ENCODE measurements at places on chromosomes 11 and 22. TPM values are rescaled to one million over a fixed set of nuclear protein-coding genes. Genes with fewer than 3 reads are reported as not detected.

The SYCE3 gene
- total RNA-seq = not detected

The TMPRSS6 gene
- not detected for total RNA-seq

The TRIM51 gene
- not detected for total RNA-seq

The TPBGL gene
- 0.33 TPM for total RNA-seq

The CYB5R2 gene
- 2.6 TPM for total RNA-seq

The SERPINH1 gene
- total RNA-seq = 155 TPM

DNA sequence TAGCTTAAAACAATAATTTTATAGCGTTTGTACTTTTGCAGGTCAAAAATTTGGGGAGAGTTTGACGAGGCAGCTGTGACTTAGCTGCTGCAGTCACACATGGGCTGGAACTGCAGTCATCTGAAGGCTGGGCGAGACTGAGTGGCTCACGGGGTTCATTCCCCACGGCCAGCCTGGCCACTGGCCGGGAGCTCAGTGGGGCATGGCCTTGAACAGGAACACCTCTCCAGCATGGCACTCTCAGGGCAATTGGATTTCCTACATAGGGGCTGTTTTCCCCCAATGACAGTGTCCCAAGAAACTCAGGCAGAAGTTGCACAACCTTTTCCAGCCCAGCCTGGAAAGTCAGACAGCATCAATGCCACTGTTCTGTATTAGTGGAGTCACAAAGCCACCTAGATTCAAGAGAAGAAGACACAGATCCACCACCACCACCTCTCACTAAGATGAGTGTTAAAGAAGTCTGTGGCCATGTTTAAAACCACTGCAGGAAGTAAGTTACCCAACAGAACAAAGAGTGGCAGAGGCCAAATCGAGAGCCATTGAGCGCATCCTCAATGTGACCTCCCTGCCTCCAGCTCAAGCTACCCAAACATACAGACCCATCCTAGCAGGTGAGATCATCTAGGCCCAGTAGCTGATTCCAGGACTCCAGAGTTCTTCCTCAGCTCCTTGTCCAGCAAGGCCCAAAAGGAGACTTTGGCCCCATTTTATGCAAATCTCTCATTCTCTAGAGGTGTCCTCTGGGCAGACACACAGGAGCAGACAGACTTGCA is 618.7 kb upstream of the CADM1 start:
- no peaks in the 10 kb centered on the region for H3K27me3 ChIP-seq
- H3K27ac ChIP-seq = no peak overlapping the region
- no peak overlapping the region for H3K4me3 ChIP-seq
- H3K4me1 ChIP-seq = no peaks in the 10 kb centered on the region
- no peak for DNase-seq
- no peaks in the 10 kb centered on the region for H3K36me3 ChIP-seq

DNA sequence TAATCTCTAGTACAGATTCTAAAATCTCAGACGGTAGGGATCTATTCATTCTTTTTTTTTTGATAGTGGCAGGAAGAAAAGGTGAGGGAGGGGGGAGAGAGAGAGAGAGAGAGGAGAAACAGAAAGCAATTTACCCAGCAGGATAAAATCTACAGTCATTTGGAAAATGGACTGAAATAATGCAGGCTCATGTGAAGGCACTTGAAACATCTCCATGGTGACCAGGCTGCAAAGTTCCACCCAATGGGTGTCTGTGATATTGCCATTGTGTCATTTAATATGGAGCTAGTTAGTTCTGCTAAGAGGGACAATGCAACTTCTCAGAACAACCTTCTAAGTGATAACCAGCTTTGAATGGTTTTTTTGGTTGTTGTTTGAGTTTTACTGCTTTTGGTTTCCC is 165.2 kb upstream of the RAG2 start:
- no peaks in the 10 kb centered on the region for H3K36me3 ChIP-seq
- H3K27me3 ChIP-seq = no peaks in the 10 kb centered on the region
- H3K4me3 ChIP-seq = no peak overlapping the region
- no peak overlapping the region for H3K27ac ChIP-seq
- no peak for DNase-seq

- no peaks in the 10 kb centered on the region for H3K36me3 ChIP-seq
- no peak for DNase-seq
- no peak overlapping the region for H3K4me3 ChIP-seq
- H3K27me3 ChIP-seq = no peaks in the 10 kb centered on the region
These were observed 19.4 kb upstream of the SIK2 start for GRCh38 chr11:111582881-111583280.

GRCh38 chr22:49825436-49825835 is 2.2 kb downstream of the BRD1 start:
- peaks cover 56% of the 10 kb centered on the region for H3K4me1 ChIP-seq
- DNase-seq = no peak
- H3K4me3 ChIP-seq = peak overlapping the region; percentile 83
- H3K27ac ChIP-seq = peak overlapping the region; percentile 86
- peaks cover 23% of the 10 kb centered on the region for H3K36me3 ChIP-seq
- no peaks in the 10 kb centered on the region for H3K27me3 ChIP-seq

DNA sequence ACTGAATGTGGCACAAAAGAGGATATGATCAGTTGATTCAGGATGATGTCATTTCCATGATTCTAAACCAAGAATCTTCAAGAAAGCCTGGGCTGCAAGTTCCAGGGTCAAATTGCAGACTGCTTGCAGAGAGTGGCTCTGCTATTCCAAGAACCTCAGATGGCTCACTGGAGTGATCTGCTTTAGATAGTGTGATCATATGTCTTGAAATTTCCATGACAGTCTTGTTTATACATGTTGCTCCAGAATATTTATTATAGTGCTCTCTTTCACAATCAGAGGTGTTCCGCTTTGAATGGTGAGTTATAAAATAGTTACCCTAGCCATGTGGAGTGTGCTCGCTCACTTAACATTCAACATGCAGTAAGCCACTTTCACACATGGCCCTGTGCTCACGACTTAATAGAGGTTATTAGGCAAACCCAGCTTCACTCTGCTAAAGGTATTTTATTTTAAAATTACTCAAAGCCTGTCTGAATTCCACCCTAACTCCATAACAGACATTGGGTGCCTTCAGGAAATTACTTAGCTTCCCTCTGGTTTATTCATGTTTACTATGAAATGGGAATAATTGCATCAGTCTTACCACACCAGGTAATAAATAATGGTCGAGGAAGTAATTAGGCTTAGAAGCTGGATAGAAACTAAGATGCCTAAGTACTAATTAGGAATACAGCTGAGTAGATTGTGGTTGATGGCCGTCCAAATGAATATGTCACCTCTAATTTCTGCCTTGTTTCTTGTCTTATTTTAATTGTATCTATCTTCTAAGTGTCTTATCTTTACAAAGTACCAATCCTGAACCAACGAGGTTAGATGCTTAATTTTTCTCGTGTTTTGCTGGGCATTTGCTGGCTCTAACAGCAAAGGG is 187.9 kb downstream of the ETS1 start:
- no peak overlapping the region for H3K4me3 ChIP-seq
- no peaks in the 10 kb centered on the region for H3K36me3 ChIP-seq
- H3K4me1 ChIP-seq = peaks cover 43% of the 10 kb centered on the region

GRCh38 chr11:102495161-102496042 is 35.1 kb downstream of the MMP7 start:
- no peak overlapping the region for H3K4me3 ChIP-seq
- no peaks in the 10 kb centered on the region for H3K27me3 ChIP-seq
- no peak for DNase-seq
- no peaks in the 10 kb centered on the region for H3K36me3 ChIP-seq

DNA sequence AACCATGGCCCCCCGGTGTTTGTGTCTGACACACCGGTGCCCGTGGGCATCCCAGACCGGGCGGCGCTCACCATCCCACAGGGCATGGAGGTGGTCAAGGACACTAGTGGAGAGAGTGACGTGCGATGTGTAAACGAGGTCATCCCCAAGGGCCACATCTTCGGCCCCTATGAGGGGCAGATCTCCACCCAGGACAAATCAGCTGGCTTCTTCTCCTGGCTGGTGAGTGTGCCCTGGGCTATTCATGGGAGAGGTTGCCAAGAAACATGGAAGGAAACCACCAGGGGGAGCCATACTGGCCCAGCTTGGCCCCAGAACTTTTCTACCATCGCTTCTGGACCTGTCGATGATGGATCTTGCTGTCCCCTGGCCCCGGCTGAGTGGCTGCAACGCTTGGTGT is 36.5 kb downstream of the PRDM11 start:
- peaks cover 34% of the 10 kb centered on the region for H3K4me1 ChIP-seq
- no peak overlapping the region for H3K4me3 ChIP-seq
- DNase-seq = peak; percentile 65
- no peaks in the 10 kb centered on the region for H3K27me3 ChIP-seq
- H3K27ac ChIP-seq = peak overlapping the region; percentile 91

GRCh38 chr11:27274854-27275395 is 88.1 kb downstream of the CCDC34 start:
- H3K4me3 ChIP-seq = no peak overlapping the region
- DNase-seq = no peak
- no peaks in the 10 kb centered on the region for H3K27me3 ChIP-seq
- H3K27ac ChIP-seq = no peak overlapping the region

- H3K4me3 ChIP-seq = no peak overlapping the region
- no peaks in the 10 kb centered on the region for H3K36me3 ChIP-seq
- H3K27ac ChIP-seq = no peak overlapping the region
- DNase-seq = no peak
These were observed 21.3 kb downstream of the IZUMO1R start for GRCh38 chr11:94325681-94326080.

GRCh38 chr11:12494699-12495098 is 117.3 kb downstream of the PARVA start:
- no peaks in the 10 kb centered on the region for H3K4me1 ChIP-seq
- DNase-seq = no peak
- peaks cover 24% of the 10 kb centered on the region for H3K36me3 ChIP-seq
- H3K27me3 ChIP-seq = no peaks in the 10 kb centered on the region

GRCh38 chr11:46537537-46538295 is 56.1 kb downstream of the AMBRA1 start:
- no peaks in the 10 kb centered on the region for H3K27me3 ChIP-seq
- H3K36me3 ChIP-seq = peaks cover 14% of the 10 kb centered on the region
- no peak overlapping the region for H3K4me3 ChIP-seq
- H3K4me1 ChIP-seq = no peaks in the 10 kb centered on the region
- DNase-seq = peak; percentile 75
- no peak overlapping the region for H3K27ac ChIP-seq

- H3K4me3 ChIP-seq = no peak overlapping the region
- H3K36me3 ChIP-seq = peaks cover 2% of the 10 kb centered on the region
- no peak overlapping the region for H3K27ac ChIP-seq
- peak; percentile 30 for DNase-seq
These were observed 14.5 kb downstream of the HSPA8 start for GRCh38 chr11:123047266-123047946.

DNA sequence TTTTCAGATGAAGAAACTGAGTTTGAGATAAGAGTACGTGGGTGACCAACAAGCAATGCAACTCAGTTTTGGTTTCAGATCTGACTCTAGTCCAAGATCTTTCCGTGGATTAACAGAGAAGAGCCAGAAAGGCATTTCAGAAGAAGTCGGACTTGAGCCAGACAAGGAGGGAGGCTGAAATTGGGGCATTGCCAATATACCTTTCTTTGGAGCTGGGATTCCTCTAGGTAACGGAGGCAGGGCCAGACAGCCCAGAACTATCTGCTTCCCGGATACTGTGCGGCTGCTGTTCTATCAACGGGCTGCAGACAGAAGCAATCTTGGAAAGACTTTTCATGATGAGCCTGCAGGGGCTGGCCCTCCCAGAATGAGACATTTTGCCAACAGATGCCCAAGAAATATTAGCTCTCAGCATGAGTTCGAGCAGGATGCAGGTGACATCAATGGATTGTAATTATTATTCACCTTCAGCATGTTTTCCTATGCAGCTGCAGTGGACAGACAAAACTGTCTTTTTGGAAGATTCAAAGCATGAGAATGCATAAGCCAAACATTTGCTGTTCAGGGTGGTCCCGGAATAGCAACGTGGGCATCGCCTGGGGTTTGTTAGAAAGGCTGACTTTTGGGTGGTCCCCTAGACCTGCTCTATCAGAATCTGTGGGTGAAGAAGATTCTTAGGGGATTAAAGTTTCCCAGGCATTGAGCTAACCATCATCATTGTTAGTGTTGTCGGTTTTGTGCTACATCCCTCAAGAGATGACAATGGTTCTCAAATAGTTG is 95.7 kb downstream of the SCN3B start:
- H3K36me3 ChIP-seq = no peaks in the 10 kb centered on the region
- H3K27me3 ChIP-seq = no peaks in the 10 kb centered on the region
- no peak overlapping the region for H3K4me3 ChIP-seq
- no peak overlapping the region for H3K27ac ChIP-seq
- peaks cover 18% of the 10 kb centered on the region for H3K4me1 ChIP-seq

DNA sequence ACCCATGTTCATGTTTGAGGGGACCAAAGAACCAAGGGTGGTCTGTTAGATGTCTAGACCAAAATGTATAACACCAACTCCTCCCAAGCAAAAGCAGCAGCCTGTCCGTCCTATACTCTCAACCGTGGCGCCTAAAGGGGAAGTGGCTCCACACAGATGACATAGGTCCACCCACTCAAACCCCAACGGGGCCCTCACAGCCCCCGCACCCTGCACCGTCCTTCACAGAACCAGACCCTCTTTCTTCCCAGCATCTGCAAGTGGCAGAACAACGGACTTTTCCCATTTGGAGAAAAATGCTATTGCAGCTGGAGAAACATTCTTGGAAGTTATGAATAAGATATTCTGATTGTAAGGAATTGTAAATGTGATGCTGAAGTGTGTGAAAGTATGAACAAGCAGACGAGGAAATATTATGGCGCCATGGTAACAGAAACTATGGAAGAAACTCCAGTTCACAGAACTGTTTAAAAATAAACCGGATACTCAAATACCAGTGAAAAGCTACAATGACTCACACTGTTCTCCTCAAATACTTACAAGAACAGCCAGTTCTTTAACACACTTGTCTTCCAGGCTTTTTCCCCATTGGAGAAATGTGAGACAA is 76.5 kb upstream of the ARFGAP3 start:
- peak overlapping the region; percentile 92 for H3K27ac ChIP-seq
- peaks cover 99% of the 10 kb centered on the region for H3K4me1 ChIP-seq
- H3K36me3 ChIP-seq = no peaks in the 10 kb centered on the region

DNA sequence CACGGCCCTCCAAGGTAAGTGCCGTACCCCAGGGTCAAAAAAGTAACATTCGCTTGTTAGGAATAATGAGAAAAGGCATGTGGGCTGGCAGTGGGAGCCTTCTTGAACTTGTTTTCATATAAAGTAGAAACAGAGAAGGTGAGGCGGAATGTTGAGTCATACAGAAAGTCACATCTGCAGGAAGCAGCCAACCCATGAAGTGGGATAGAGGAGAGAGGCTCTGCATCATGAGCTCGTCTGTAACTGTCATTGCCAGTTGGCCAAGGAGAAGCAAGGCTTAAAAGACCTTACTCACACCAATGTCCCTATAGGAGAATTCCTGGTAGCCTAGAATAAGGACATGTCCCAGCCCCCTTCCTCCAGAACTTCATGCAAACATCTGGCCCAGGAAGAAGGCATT is 253.3 kb downstream of the BUD13 start:
- no peak overlapping the region for H3K4me3 ChIP-seq
- H3K27me3 ChIP-seq = no peaks in the 10 kb centered on the region
- no peaks in the 10 kb centered on the region for H3K4me1 ChIP-seq
- no peak for DNase-seq
- H3K36me3 ChIP-seq = no peaks in the 10 kb centered on the region
